DMS153 (cell line): ENCODE measurements at places on chromosomes 6 and 20.

- DNase-seq = no peak
Observed at GRCh38 chr20:46206025-46206424, 87.9 kb downstream of the CD40 start.

- DNase-seq = no peak
Observed at GRCh38 chr20:37911838-37912281, 8.9 kb downstream of the VSTM2L start.

- DNase-seq = no peak
Observed at GRCh38 chr20:35085477-35086225, 7.0 kb downstream of the TRPC4AP start.

GRCh38 chr6:159438106-159438505, 254.9 kb downstream of the SOD2 start:
- no peak for DNase-seq

DNA sequence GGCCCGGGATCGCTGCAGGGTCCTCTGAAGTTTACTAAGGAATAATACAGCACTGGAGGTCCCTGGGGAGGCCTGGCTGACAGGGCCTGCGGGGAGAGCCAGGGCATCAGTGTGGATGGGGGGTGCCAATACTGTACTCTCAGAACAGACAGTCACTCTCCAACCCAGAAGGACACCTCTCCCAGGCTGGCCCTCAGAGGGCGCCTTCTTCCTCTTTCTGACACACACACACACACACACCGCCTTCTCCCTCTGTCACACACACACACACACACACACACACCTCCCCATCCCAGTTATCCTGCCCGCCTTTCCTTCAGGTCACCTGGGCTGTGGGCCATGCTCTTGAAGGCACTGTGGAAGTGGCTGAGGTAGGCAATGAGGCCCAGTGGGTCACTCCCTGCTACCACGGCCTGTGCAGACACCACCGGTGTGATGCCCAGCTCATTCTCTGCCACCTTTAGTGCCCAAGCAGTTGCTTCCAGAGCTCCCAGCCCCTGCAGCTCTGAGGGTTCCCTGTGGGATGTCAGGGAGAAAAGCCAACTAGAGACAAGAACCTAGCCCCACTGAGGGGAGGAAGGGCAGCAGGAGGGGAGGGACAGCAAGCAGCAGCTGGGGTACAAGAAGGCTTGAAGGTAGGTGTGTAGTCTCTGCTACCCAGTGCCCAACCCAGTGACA, 7.5 kb downstream of the SMPD2 start:
- DNase-seq = no peak

DNA sequence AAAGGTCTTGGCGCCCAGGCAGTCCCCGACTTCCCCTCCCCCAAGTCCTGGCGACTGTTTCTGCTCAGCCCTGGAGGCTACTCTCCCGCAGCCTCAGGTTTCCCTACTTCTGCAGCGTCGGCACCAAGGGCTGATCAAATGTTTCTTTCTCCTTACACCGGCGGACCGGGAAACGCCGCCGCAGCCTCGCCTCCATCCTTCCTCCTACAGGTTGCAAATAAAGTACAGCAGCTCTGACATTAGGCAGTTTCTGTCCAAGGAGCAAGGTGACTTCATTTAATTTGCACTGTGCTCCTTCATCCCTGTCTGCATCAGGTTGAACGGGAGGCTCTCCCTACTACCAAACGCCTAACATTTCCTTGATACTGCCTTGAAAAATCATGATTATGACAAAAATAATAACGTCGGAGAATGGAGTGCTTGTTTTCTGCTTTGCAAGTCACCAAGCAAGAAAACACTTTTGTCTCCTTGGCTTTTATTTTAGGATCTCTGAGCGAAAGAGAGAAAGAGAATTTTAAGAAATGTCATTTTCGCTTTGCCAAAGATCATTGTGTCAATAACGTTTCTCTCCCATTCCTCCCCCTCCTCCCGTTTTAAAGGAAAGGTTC, 1.0 kb downstream of the CLIC5 start:
- no peak for DNase-seq

DNA sequence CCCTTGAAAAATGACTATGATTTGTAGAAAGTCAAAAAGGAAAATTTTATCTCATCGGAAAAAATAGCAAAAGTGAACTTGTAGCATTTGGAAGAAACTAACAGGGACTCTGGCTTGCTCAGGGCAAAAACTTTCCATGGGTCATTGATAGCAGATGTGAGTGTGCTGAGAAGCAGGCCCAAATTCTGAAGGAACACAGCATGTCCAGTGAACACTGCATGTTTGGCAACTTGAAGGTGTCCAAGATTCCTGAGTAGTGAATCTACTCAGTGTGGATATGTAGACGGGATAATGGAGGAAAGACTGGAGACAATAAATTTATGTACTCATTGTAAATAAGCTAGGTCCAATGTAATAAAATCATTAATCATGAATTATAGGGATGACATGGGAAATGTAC, 8.2 kb downstream of the SLC17A2 start:
- no peak for DNase-seq

GRCh38 chr6:208938-209337, 83.3 kb upstream of the DUSP22 start:
- DNase-seq = no peak

DNA sequence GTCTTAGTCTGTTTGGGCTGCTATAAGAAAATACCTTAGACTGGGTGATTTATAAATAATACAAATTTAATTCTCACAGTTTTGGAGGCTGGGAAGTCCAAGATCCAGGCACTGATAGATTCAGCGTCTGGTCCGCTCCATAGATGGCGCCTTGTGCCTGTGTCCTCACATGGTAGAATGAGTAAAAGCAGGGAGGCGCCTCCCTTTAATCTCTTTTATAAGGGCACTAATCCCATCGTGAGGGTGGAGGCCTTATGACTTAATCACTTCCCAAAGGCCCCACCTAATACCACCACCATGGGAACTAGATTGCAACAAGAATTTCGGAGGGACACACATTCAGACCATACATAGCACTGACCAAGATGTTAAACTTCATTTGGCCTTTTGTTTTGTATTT, 91.2 kb upstream of the TMEM181 start:
- peak; percentile 56 for DNase-seq

GRCh38 chr6:46688117-46688965, 656 bp downstream of the TDRD6 start:
- DNase-seq = no peak

DNA sequence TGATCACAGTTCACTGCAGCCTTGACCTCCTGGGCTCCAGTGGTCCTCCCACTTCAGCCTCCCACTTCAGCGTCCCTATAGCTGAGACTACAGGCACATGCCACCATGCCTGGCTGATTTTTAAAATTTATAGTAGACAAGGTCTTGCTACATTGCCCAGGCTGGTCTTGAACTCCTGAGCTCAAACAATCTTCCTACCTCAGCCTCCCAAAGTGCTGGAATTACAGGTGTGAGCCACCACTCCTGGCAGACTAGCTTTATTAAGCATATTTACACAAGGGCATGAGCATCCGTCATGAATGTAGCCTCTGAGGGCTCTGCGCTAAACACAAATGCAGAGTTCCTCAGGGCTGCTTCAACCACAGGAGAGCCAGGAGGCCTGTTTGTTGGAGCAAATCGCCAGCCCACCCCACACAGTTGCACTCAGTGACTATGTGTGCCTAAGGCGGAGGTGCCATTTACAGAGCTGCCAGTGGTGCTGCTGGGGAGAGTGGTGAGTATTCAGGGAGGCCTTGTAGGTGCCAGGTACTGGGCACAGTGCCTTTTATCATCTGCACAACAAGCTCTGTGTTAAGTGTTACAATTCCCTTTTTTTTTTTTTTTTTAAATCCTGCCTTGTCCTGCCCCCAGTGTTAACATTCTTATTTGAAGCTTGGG, 78.2 kb downstream of the PSMG4 start:
- no peak for DNase-seq

- no peak for DNase-seq
Observed at GRCh38 chr6:27608916-27609883, 136.3 kb upstream of the ZNF184 start.

DNA sequence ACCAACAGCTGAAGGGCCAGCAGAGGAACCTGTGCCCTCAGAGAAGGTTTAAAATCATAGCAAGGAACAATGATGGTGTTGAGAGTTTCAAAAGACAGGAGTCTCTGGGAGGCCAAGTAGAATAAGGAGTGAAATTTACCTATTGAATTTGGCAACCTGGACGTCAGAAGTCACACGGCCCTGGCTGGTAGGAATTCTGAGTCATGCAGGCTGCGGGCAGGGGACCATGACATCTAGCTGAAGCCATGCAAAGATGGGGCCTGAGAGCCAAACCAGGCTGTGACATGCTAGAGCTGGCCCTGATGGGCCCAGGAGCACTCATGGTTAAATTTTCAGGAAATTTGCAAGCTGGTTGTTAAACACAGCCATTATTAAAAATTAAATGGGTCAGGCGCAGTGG, 64.0 kb upstream of the SNX9 start:
- no peak for DNase-seq

DNA sequence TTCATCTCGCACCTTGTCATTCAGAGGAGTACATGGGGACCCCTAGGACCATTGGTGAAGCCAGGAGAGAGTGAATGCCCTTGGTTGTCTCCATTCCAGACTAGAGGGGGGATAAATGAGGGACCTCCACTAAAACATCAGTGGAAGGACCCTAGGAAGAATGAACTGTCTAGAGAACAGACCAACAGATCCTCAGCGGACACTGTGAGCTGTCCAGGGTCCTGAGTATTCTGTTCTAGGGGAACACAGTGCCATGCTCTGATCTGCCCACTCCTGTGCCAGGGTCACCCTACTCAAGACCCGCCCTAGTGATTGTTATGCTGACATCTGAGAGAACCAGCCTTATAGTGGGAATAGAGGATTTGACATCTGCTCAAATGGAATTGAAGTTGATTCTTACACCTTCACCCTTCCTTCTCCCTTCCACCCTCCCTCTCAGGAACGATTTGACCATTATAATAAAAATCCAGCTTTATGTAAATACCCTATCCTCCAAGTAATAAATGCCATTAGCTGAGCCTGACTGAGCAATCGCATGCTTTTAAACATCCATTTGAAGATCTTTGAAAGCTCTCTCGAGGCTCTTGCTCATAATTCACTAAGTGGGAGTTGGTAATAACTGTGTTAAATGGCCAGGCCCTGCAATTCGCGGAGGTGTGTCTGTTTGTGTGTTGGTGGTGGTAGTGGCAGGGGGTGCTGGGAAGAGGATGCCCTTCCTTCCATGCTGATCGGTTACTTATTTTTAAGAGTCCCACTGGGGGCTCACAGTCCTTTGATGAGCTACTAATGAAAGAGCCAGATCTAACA, 43.6 kb upstream of the SLC32A1 start:
- no peak for DNase-seq

DNA sequence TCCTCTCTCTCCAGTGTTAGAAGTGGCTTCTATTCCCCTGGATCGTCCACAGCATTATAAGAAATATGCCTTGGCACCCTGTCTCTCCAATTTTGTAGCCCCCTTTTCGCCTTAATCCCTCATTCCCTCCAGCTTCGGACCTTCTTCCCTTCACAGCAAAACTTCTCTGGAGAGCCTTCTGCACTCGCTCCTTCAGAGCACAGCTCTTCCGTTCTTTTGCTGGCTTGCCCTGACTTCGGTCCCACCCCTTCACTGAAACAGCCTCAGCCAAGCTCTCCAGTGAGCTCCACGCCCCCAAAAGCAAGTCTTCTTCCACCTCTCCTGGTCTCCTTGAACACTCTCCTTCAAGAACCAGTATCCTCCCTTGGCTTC, 134.7 kb upstream of the RNF24 start:
- DNase-seq = no peak

DNA sequence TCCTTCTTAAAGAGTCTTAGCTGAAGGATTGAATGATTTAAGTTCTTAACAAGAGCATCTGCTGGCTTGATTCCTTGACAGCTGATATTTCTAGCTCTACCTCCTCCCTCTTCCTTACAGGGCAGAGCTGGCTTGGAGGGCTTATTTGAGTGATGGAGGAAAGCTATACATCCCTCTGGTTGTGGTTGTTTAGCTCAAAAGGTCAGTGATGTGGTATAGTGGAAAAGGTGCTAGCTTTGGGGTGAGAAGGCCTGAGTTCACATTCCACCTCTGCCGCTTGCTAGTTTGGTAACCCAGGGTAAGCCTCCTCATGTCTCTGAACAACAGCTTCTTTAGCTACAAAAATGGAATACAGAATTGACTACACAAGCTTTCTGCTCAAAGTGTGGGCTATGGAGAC, 8.3 kb downstream of the CHMP4B start:
- DNase-seq = no peak

- no peak for DNase-seq
Observed at GRCh38 chr6:49634836-49635218, 1.8 kb downstream of the RHAG start.

DNA sequence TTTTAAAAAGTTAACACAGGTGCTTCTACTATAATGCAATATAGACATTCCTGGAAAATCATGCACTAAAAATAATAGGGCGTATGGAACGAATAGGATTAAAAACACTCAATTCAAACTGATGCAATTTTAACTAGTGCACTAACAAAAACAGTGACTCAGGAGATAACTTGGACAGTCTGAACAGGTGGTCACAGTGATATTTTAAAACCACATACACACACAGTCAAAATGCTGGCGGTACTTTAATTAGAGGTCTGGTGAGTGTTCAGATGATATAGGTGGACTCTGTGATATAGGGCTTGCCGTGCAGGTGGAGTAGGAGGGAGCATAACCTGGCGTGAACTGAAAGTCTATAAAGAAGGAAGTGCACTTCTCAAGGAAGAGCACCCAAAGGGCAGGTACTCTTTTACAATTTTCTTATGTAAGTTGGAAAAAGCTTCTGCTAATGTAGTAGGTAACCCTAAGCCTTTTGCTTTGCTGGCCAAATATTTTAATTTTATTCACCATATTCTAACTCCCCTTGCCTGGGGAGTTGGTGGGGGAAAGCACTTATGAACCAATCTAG, 41.9 kb upstream of the PLN start:
- DNase-seq = no peak

DNA sequence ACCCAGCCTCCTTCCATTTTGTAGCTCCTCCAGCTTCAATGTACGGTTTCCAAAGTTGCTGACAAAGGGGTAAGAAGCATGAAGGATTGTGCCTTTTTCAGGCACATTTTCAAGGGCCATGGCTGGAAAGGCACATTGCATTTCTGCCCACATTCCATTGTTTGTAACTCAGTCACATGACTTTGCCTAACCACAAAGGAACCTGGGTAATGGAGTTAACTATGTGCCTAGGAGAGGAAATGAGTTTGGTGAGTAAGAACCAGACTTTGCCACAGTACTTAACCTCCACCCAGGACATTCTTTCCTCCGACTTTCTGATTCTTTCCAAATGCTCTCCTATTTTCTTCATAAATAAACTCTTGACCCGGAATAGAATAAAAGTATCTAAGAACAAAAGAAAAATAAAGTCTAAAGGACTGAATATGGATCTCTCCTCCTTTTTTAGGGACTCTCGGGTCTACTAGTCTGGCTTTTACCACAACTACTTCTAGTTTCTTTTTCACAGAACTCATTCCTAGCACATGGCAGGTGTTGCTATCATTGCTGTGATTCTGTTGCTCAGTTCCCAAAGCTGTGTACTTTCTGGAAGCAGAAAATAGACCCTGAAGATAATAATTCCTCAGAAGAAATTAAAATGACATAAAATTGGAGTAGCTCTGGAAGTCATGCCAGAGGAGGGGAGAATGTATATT, 81.5 kb upstream of the ISM1 start:
- DNase-seq = no peak

- DNase-seq = no peak
Observed at GRCh38 chr6:130276507-130276906, 53.8 kb upstream of the SAMD3 start.

- DNase-seq = no peak
Observed at GRCh38 chr6:104603108-104603745, 256.5 kb downstream of the HACE1 start.
